ENCODE measurements at places on chromosomes 3 and 15. TPM values are rescaled to one million over a fixed set of nuclear protein-coding genes. Genes with fewer than 3 reads are reported as not detected.
A peak's percentile ranks its signal among the peaks of the same experiment; 100 is the strongest.

DNA sequence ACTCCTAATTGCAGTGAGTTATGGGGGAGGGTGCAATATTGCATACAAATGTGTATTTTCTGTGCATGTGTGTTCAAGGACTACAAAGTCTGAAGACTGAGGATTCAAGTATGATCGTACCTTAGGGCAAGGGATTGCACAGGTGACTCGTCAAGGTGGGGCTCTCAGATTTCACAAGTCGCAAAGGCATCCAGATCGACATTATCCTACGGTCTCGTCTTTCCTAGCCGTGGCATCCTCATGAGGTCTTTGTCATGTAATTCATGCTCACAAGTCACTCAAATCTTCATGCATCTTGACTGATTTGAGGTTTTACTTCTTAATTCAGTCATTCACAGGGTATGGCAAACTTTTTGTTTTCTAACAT is 191.4 kb upstream of the HES1 start:
- no peak overlapping the region for H3K4me3 ChIP-seq
- no peaks in the 10 kb centered on the region for H3K27me3 ChIP-seq
- no peak overlapping the region for H3K27ac ChIP-seq
- H3K4me1 ChIP-seq, result no peaks in the 10 kb centered on the region
- no peaks in the 10 kb centered on the region for H3K36me3 ChIP-seq
- no peak for DNase-seq

GRCh38 chr3:27632431-27633223 is 89.5 kb downstream of the EOMES start:
- DNase-seq, result peak; percentile 79
- H3K27ac ChIP-seq, result peak overlapping the region; percentile 85
- no peaks in the 10 kb centered on the region for H3K36me3 ChIP-seq
- H3K4me3 ChIP-seq, result peak overlapping the region; percentile 59
- H3K4me1 ChIP-seq, result peaks cover 9% of the 10 kb centered on the region

DNA sequence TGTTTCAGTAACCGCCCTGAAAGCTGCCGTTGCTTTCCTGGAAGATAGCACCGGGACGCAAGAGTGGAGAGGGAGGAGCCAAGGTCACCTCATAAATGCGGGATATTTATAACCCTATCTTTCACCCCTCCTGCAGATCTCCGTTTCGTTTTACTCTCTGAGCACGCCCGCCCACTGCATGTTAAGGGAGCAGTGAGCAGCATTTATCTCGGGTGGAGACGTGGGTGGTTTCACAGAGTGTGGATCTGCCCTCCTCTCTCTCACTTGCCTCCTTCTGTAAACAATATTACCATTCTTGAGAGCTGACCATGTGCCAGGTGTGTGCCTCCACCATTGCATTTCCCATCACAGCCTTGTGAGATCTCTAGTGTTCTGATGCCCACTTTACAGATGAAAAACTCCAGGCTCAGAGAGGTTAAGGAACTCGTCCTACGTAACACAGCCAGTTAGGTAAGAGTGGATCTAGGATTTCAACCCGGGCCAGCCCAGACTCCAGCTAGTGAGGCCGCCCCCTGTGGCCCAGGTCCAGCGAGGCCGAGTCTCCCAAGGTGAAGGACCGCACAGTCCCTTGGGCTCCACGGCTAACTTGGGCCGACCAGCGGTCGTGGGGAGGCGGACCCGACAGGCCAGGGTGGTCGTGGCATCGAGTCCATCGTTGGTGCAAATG is 16.9 kb upstream of the SEMA4B start:
- peak overlapping the region; percentile 83 for H3K4me3 ChIP-seq
- peaks cover 48% of the 10 kb centered on the region for H3K4me1 ChIP-seq
- DNase-seq, result peak; percentile 96
- no peaks in the 10 kb centered on the region for H3K36me3 ChIP-seq

- no peak overlapping the region for H3K4me3 ChIP-seq
- H3K36me3 ChIP-seq, result no peaks in the 10 kb centered on the region
- H3K27me3 ChIP-seq, result no peaks in the 10 kb centered on the region
- H3K4me1 ChIP-seq, result no peaks in the 10 kb centered on the region
Measured at GRCh38 chr3:146416366-146416765, 53.0 kb downstream of the PLSCR2 start.

- H3K4me1 ChIP-seq, result peaks cover 47% of the 10 kb centered on the region
- peaks cover 10% of the 10 kb centered on the region for H3K36me3 ChIP-seq
- no peaks in the 10 kb centered on the region for H3K27me3 ChIP-seq
- peak overlapping the region; percentile 98 for H3K27ac ChIP-seq
- H3K4me3 ChIP-seq, result peak overlapping the region; percentile 79
Measured at GRCh38 chr3:149969110-149969939, 1.4 kb downstream of the PFN2 start.

PLA2G4D gene
- not detected for total RNA-seq

GRCh38 chr15:68791431-68792283 is 29.0 kb downstream of the ANP32A start:
- DNase-seq, result no peak
- no peak overlapping the region for H3K27ac ChIP-seq
- H3K4me3 ChIP-seq, result no peak overlapping the region
- no peaks in the 10 kb centered on the region for H3K36me3 ChIP-seq
